Sigmoid colon (tissue), 7 donors: ENCODE measurements at places on chromosomes 13 and 19. TPM values are rescaled to one million over a fixed set of nuclear protein-coding genes. Genes with fewer than 3 reads are reported as not detected.

ZNF737 gene
- polyA plus RNA-seq = 8.1 TPM

KLK15 gene
- 10.2 TPM for polyA plus RNA-seq

ZNF491 gene
- polyA plus RNA-seq = 1.0 TPM

TINCR gene
- 12.0 TPM for polyA plus RNA-seq

MLLT1 gene
- polyA plus RNA-seq = 15.0 TPM

MBD3L1 gene
- not detected for polyA plus RNA-seq

CEBPA gene
- 48.0 TPM for polyA plus RNA-seq

SWSAP1 gene
- 3.0 TPM for polyA plus RNA-seq
